ENCODE measurements at places on chromosomes 16 and 17. TPM values are rescaled to one million over a fixed set of nuclear protein-coding genes. Genes with fewer than 3 reads are reported as not detected.

DNA sequence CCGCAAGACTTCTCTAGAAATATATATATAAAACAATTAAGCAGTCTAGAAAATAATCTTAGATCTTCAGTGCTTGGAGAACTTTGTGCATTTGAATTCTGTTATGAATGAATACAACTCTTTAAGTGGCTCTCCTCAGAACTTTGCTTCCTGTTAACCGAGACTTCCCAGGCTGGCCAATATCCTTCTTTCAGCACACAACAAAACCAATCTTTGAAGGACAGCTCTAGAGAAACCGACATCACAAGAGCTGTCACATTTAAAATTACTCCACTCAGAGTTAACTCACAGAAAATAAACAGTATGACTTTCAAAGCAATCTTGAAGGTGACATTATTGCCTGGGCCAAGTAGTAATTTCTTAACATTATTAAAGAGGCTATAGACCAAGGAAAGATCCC lies 49.7 kb upstream of the ITGA2B start:
- H3K36me3 ChIP-seq = peaks cover 45% of the 10 kb centered on the region
- peaks cover 44% of the 10 kb centered on the region for H3K4me1 ChIP-seq
- no peaks in the 10 kb centered on the region for H3K27me3 ChIP-seq
- peak overlapping the region; percentile 72 for H3K27ac ChIP-seq
- no peak for DNase-seq

- no peak overlapping the region for H3K4me3 ChIP-seq
- H3K27ac ChIP-seq = no peak overlapping the region
- no peaks in the 10 kb centered on the region for H3K4me1 ChIP-seq
- DNase-seq = no peak
- H3K27me3 ChIP-seq = no peaks in the 10 kb centered on the region
These were observed 142.3 kb downstream of the ABCC12 start for GRCh38 chr16:48013491-48013901.

DNA sequence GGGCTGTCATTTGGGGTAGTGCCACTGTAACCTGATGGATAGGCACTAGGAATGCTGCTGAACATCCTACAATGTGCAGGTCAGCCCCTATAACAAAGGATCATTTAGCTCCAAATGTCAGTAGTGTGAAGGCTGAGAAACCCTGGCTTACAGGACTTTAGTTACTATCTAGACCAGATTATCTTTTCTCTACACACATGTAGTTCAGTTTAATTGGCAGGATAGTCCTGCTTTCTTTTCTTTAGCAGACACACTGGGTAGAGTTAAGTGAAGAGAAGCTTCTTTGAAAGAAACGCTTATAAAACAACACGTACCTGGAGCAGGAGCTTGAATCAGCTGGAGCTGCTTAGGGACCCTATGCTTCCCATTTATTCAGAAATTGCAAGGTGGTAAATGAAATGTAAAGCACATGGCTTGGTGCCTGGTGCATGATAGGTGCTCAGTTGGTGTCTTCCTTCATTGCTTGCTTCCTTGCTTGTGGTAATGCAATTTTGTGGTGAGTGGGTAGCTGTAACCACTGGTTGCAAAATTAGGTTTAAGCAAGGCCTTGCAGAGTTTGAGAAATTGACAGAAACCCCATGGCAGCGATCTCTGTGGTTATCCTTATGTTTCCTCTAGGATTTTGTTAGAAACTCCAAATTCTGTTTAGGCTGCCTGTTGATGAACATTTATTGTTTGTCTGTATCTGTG lies 9.4 kb downstream of the METTL9 start:
- H3K4me1 ChIP-seq = peaks cover 34% of the 10 kb centered on the region

DNA sequence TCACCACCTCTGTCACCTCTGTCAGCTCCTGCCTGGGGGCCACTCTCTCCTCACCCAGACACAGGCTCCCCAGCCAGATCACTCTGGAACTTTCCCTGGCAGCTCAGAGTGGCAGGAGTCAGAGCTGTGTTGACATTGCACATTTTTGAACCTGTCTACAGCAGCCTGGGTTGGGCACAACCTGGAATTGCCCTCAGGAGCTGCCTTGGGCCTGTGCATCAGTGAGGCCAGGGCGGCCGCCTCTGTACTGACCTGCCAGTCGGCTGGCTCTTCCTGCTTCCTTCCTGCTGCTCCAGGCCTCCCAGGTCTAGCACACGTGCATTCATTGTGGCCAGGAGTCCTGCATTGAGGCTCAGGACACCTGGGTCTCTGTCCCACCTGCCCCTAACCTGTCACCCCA lies 14.2 kb upstream of the TMEM11 start:
- no peaks in the 10 kb centered on the region for H3K4me1 ChIP-seq
- H3K27ac ChIP-seq = peak overlapping the region; percentile 21
- H3K4me3 ChIP-seq = no peak overlapping the region
- H3K36me3 ChIP-seq = no peaks in the 10 kb centered on the region
- H3K27me3 ChIP-seq = no peaks in the 10 kb centered on the region
- no peak for DNase-seq

DNA sequence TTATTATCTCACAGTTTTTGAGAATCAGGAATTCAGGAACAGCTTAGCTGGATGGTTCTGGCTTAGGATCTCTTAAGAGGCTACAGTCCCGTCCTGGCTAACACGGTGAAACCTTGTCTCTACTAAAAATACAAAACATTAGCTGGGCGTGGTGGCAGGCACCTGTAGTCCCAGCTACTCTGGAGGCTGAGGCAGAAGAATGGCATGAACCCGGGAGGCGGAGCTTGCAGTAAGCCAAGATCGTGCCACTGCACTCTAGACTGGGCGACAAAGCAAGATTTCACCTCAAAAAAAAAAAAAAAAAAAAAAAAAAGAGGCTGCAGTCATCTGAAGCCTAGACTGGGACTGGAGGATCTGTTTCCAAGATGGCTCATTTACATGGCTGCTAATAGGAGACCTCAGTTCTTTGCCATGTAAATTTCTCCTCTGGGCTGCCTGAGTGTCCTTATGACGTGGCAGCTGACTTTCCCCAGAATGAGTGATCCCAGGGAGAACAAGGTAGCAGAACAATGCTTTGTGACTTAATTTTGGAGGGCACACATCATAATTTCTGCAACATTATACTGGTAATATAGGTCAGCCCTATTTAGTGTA lies 95.8 kb upstream of the CORO6 start:
- peaks cover 89% of the 10 kb centered on the region for H3K4me1 ChIP-seq
- H3K27me3 ChIP-seq = no peaks in the 10 kb centered on the region
- peaks cover 9% of the 10 kb centered on the region for H3K36me3 ChIP-seq
- no peak for DNase-seq

TNFRSF12A gene
- not detected for total RNA-seq

DNA sequence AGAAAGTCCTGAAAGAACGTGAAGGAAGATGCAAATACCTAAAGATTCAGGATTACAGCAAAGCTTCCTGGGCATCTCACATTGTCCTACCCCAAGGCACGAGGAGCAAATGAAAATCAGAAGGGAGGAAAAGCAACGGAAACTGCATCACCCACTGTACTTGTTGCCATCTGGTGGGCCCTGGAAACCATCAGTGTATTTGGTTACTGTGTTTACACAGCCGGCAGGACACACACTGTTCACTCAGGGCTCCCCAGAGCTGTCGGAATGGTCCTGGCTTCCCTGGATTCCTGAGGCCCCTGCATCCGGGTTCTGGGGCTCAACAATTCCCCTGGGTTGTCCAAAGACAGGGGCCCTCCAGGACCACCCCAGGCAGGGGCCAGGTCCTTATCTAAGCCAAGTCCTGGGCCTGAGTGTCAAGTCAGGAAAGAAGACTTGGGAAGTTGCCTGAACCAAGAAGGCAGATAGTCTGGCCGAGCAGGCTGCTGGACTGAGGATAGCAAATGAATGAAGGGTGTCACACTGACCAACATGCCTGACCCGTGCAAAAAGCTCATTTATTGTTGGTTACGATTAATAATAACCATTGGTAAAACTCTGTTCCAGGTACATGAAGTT lies 52.8 kb downstream of the SOX9 start:
- no peak overlapping the region for H3K4me3 ChIP-seq
- no peaks in the 10 kb centered on the region for H3K27me3 ChIP-seq
- H3K27ac ChIP-seq = no peak overlapping the region
- no peak for DNase-seq
- no peaks in the 10 kb centered on the region for H3K4me1 ChIP-seq
- H3K36me3 ChIP-seq = no peaks in the 10 kb centered on the region

BCO1 gene
- total RNA-seq = not detected

DNA sequence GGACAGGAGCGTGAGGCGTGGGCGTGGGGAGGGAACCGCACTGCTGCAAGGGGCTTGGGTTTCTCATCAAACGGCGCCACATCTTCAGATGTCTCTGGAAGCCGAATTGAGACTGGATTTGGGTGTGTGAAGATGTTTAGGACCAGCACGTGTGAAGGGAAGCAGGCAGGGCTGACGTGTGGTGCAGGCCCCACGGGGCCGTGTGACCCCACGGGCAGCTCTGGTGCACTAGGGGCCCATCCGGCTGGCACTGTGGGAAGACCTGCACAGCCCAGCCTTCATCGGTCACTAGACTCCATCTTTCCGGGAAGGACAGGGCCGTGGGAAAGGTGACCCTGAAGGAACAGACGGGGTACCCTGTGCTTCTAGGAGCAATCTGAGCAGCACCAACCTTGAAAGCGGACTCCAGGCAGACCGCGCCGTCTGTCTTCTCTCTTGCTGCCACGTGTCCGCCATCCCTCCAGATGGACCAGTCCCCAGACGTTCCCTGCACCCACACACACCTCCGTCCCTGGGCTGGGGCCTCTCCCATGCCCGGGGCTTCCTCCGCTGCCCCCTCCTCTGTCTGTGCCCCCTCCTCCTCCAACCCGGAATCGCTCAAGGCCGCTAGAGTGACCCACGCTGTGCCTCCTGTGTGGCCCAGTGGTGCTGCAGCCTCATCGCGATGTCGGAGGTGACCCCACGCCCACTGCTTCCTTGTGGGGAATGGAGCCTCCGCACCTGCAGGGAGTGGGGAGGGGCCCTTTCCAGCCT lies 23.4 kb upstream of the CBFA2T3 start:
- peaks cover 15% of the 10 kb centered on the region for H3K4me1 ChIP-seq
- H3K27ac ChIP-seq = no peak overlapping the region
- peak overlapping the region; percentile 71 for H3K4me3 ChIP-seq

RNF222 gene
- 0.18 TPM for total RNA-seq

CHD3 gene
- 277 TPM for total RNA-seq

FOXC2 gene
- total RNA-seq = not detected

- peak; percentile 76 for DNase-seq
- no peak overlapping the region for H3K27ac ChIP-seq
- H3K4me1 ChIP-seq = peaks cover 21% of the 10 kb centered on the region
- no peaks in the 10 kb centered on the region for H3K27me3 ChIP-seq
- H3K4me3 ChIP-seq = no peak overlapping the region
These were observed 17.0 kb downstream of the CAVIN1 start for GRCh38 chr17:42405963-42406495.

DNA sequence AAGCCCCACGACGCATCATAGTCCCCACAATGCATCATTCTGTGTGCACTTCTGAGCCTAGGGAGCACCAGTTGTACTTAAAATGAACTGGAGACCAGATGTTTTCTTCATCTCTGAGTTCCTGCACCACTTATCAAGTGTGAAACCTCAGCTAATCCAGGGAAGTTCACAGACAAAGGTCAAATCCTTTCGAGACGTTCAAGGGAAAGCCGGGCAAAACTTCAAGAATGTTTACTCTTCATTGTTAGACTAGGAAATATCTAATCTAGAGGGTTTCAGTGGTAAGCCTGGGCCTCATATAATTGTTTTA lies 4.6 kb upstream of the PMP22 start:
- H3K36me3 ChIP-seq = no peaks in the 10 kb centered on the region
- peaks cover 27% of the 10 kb centered on the region for H3K27me3 ChIP-seq
- DNase-seq = no peak
- no peak overlapping the region for H3K27ac ChIP-seq
- no peak overlapping the region for H3K4me3 ChIP-seq

- H3K27me3 ChIP-seq = peaks cover 27% of the 10 kb centered on the region
- no peak overlapping the region for H3K4me3 ChIP-seq
- no peaks in the 10 kb centered on the region for H3K36me3 ChIP-seq
These were observed 96.9 kb downstream of the RBFOX3 start for GRCh38 chr17:79513820-79514535.

GRCh38 chr17:59830846-59831486 lies 61.8 kb downstream of the TUBD1 start:
- no peak overlapping the region for H3K27ac ChIP-seq
- H3K36me3 ChIP-seq = peaks cover 23% of the 10 kb centered on the region
- no peak overlapping the region for H3K4me3 ChIP-seq
- DNase-seq = no peak

VASN gene
- 0.34 TPM for total RNA-seq

KRT17 gene
- not detected for total RNA-seq

CCL8 gene
- total RNA-seq = not detected

NHLRC4 gene
- total RNA-seq = 4.7 TPM
